ENCODE measurements at places on chromosomes 2 and 18.

- no peak for DNase-seq
Observed at GRCh38 chr18:24185805-24186204, 46.9 kb downstream of the CABYR start.

DNA sequence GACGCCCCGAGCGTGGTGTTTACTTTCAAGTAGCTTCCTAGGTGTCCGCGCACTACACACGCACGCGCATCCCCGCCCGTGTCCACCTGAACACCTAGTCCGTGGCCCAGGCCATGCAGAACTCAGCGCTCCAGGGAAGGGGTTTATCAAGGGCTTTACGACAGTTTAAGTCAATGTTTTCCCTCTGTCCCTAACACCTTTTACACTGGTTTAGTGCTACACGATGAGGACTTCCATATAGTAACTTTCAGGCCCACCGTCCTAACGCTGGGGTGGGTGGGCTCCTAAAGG is 1.4 kb upstream of the BCL2 start:
- no peak for DNase-seq

DNA sequence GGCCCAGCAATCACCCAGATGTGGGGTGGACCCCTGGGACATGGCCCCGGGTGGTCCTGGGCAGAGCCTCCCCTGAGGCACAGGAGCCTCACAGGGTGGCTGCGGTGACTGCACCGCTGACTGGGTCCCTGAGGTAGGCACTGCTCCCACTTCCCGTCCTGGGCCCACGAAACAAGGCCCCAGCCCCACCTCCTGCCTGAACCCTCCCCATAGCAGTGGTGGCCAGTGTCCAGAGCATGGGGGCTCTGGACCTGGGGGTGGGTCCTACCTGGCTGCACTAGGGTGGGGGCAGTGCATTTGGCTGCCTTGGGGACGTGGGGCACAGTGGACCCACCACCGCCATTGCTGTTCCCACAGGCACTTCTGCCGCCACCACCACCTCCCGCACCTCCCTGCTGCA is 39.4 kb downstream of the TDRD15 start:
- no peak for DNase-seq

DNA sequence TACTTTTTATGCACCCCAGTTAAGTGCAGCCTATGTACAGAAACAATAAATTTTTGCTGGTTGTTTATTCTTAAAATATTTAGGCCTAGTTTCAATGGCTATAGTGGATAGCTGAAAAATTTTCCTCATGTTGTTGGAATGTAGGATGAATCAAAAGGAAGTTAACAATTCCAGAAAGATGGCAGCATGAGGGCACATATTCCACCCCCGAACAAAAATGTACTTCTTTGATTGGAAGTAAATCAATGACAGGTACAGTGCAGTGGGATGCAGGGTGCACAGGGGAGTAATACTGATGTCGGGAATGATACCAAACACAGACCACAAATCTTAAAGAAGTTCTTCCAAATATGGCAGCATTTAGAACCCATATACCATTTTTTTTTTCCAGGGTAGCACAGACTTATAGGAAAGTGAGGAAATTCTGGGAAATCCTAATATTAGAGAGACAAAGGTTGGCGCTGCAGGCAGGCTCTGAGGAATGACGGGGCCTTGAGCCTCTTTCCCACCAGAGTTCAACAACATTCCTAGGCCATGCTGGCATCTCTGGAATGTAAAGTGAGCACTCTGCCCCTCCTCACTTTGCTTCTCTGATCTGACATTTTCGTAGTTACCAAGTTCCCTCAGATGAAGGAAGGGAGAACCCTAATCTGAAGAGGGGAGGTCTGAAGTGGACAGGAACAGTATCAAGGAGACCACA is 36.6 kb upstream of the IKZF2 start:
- no peak for DNase-seq
